ENCODE measurements at places on chromosomes 3 and 15. TPM values are rescaled to one million over a fixed set of nuclear protein-coding genes. Genes with fewer than 3 reads are reported as not detected.
A peak's percentile ranks its signal among the peaks of the same experiment; 100 is the strongest.

DNA sequence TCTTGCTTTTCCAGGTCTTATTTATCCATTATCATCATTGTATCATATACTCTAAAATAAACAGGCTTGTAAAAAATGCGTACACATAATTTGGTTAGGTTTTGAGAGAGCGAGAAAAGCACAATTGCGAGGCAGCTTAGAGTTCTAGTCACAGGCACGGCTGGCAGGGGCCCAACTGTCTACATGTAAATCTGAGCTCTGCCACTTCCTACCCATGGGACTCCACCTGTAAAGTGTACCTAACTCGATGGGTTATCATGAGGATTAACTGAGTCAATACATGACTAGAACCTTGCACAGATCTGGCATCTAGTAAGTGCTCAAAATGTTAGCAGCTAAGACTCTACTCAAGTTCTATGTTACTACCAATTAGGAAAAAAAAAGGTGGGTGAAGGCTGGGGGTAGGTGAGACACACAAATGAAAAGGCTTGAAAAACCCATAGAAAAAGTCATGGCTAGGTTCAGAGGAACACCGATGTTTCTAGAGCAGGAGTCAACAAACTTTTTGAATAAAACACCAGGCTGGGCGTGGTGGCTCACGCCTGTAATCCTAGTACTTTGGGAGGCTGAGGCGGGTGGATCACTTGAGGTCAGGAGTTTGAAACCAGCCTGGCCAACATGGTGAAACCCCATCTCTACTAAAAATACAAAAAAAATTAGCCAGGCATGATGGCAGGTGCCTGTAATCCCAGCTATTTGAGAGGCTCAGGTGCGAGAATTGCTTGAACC is 36.2 kb downstream of the GLB1 start:
- no peak for DNase-seq

DNA sequence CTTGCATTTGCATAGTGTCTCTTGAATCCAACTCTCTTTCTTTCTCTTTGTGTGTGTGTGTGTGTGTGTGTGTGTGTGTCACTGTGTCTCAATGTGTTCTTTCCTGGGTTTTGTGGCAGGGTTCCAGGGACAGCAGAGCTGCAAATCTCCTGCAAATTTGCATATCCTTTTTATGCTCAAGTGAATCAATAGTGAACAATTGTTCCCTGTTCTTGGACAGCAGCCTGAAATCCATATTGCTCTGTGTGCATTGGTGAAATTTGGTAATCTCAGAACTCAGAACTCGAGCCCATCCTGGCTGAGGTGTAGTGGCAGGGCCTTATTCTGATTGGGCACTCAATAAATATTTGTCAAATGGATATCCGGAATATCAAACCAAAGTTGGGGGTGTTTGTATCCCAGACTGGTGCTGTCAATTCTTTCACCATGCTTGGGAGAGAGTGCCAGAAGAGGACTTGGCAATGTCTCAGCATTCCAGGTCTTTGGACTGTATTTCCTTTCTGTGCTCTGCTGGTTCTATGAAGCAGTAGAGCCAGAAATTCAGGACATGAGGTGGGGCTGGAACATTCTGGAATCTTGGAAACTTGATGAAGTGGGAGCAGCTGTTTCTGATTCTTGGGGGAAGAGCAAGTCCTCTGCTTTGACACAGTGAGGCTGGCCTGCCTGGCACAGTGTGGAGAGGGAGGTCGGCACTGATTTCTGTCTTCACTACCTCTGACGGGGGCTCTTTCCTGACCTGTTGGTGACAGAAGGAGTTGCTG is 380.6 kb upstream of the C2CD4B start:
- no peak for DNase-seq

DNA sequence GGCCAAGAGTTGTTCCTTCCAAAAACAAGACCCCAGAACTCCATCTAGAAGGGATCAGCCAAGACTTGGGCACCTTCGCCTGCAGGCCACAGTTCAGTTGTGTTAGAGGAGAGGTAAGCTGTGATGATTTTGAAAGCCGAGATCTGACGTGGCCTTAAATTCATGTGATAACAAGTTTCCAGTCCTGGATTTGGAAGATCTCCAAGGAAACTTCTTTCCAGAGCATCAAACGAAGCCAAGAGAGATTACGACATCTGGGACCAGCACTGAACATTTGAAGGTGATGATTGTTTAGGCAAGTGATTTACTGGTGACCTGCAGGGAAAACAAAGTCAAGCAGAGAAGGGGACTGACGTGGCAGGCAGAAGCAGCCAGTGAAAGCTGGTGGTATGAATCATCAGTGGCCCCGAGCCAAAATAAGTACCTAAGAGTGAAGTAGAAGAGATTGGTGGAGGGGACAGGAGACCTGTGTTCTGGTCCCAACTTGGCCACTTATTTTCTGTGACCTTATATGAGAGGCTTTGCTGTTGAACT is 339.0 kb upstream of the PROK2 start:
- no peak for DNase-seq

GRCh38 chr3:45253316-45253715 is 27.2 kb upstream of the TMEM158 start:
- DNase-seq, result peak; percentile 31

PRSS50 gene
- 3.8 TPM for polyA plus RNA-seq

PATL2 gene
- 1.5 TPM for polyA plus RNA-seq

RLBP1 gene
- not detected for polyA plus RNA-seq

GRCh38 chr15:25241241-25241801 is 197.5 kb downstream of the UBE3A start:
- no peak for DNase-seq

- no peak for DNase-seq
Measured at GRCh38 chr3:59764171-59764570, 714.3 kb upstream of the CFAP20DC start.

DNA sequence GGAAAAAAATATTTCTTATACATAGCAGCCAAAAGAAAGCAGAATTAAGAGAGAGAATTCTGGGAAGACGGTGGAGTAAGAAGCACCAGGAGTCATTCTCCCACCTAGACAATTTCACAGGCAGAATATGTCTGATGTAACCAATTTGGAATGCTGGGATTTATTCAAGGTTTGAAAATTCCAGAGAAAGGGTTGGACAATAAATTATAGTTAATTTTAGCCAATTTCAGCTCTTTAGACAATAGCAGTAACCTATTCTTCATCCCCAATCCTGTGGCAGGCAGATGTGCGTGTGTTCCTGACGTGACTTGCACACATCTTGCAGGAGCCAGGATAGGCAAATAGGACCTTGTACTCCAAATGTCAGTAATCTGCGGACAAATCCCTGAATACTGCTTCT is 541.0 kb upstream of the NAALADL2 start:
- DNase-seq, result no peak

- no peak for DNase-seq
Measured at GRCh38 chr3:133563816-133564215, 9.7 kb upstream of the CDV3 start.

- DNase-seq, result no peak
Measured at GRCh38 chr3:102098130-102098885, 249.0 kb downstream of the NFKBIZ start.

Data from renal pelvis (tissue), 12 donors.